Panc1 (cell line): ENCODE measurements at places on chromosomes 12 and 14.
A peak's percentile ranks its signal among the peaks of the same experiment; 100 is the strongest.

- H3K27me3 ChIP-seq: no peaks in the 10 kb centered on the region
- H3K27ac ChIP-seq: no peak overlapping the region
- H3K36me3 ChIP-seq: no peaks in the 10 kb centered on the region
- DNase-seq: no peak
Observed at GRCh38 chr14:39739796-39740195, 307.6 kb upstream of the FBXO33 start.

- peak overlapping the region; percentile 32 for H3K27ac ChIP-seq
- H3K4me1 ChIP-seq: peaks cover 8% of the 10 kb centered on the region; the same call in 1 of the 2 replicates
- no peaks in the 10 kb centered on the region for H3K36me3 ChIP-seq
Observed at GRCh38 chr12:42756841-42757623, 167.5 kb upstream of the PRICKLE1 start.

- no peak overlapping the region for H3K4me3 ChIP-seq
- H3K27ac ChIP-seq: no peak overlapping the region
- H3K36me3 ChIP-seq: no peaks in the 10 kb centered on the region
- no peaks in the 10 kb centered on the region; the same call in none of the 2 replicates for H3K4me1 ChIP-seq
- H3K27me3 ChIP-seq: no peaks in the 10 kb centered on the region
- no peak for DNase-seq
Observed at GRCh38 chr12:51818566-51819300, 29.8 kb downstream of the FIGNL2 start.

DNA sequence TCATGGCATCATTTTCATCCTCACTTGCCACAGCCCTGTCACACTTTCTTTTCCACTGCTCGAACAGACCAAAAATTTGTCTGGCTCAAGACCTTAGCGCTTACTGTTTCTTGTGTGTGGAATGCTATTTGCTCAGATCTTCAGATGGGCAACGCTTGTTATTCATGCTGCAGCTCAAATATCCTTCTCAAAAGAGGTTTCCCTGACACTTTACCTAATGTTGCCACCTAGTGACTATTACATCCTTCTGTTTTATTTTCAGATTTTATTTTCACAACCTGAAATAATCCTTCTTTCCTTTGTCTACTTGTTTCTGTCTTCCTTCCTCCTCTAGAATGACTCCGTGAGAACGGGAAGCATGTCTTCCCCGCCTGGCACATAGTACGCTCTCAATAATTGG lies 5.6 kb downstream of the FBXO33 start:
- no peak overlapping the region for H3K27ac ChIP-seq
- H3K36me3 ChIP-seq: no peaks in the 10 kb centered on the region; the same call in 1 of the 2 replicates
- peaks cover 14% of the 10 kb centered on the region for H3K4me1 ChIP-seq
- DNase-seq: peak; percentile 17

DNA sequence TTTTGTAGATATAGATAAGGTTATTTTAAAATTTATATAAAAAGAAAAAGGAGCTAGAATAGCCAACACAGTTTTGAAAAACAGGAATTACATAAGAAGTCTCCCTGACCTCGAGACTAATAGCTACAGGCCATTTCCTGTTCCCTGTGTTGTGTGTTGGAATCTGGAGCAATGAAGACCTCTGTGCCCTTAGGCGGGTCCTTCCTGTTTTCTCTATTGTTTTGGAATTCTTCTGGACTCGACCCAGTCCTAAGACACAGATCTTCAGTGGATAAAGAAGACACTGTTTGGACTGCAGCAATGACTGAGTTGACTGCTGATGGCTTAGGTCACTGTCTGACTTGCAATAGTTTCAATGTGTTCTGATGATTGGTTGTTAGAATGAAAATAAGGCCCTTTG lies 26.2 kb downstream of the SNRPF start:
- no peaks in the 10 kb centered on the region for H3K4me1 ChIP-seq
- H3K27ac ChIP-seq: no peak overlapping the region
- H3K4me3 ChIP-seq: no peak overlapping the region

DNA sequence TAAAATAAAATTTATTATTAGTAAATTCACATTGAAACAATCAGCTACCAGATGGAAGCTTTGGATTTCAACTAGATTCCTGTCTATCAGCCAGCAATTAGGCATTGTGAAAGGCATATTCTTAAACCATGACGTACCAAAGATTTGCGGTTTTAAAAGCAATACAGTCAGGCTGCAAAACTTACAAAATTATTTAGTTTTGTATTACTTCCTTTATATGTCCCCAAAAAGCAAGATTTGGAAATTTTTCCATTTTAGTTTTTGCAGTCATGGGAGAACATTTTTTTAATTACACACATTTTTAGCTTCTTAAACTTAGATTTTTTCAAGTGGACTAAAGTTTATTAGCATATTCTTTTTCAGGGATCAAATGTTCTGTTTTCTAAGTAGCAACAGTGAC lies 225.0 kb upstream of the KITLG start:
- no peak overlapping the region for H3K4me3 ChIP-seq
- H3K4me1 ChIP-seq: no peaks in the 10 kb centered on the region
- no peaks in the 10 kb centered on the region for H3K27me3 ChIP-seq
- H3K27ac ChIP-seq: no peak overlapping the region
